ENCODE measurements at places on chromosomes 13 and 19.

DNA sequence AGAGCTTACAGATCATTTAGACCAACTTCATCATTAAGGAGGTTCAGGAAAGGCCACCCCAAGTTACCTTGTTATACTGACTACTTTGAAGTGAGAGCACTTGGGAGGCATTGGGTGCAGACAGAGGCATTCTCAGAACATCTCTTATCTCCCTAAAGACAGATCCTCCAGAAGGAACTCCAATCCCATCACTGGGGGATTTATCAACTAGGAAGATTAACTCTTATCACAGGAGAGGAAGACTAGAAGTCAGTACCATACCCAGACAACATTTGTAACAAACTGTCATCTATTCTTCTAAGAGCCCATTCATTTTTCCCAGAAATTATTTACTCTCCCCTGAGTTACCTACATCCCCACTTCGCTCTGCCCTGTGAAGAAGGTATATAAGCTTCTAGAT lies 5.8 kb upstream of the RFXAP start:
- DNase-seq: no peak

DNA sequence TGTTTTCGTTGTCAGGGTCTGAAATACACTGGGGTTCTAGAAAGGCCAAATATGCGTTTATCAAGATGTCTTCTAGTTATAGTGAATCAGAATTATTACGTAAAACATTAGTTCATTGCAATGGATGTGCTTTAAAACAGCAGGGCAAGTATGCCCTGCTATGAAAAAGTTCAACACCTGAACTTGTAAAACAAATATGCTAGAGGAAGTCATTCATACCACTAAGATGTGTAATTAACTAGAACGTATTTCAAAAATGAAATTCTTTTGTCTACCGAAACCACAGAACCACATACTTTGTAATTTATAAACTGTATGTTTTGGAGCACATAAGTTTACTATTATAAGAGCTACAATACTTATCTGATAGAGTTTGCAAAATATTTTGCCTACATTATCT lies 266.2 kb downstream of the KCTD12 start:
- no peak for DNase-seq

DNA sequence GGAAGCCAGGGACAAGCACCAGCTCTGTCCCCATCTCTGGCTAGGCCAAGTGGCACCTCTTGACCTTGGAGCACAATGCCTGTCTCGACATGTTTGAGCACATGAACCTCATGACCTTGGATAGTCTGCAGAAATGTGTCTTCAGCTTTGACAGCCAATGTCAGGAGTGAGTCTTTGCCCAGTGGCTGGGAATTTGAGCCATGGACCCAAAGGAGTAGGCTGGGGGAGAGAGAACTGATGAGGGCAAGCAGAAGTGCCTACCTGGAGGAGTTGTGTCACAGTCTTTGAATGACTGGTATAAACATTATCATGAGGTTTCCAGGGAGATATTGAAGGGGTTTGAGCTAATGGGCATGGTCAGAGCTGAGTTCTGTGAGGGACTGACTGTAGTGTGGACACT lies 6.7 kb upstream of the CYP4F12 start:
- no peak for DNase-seq

- DNase-seq: no peak
Measured at GRCh38 chr19:33661336-33661735, 39.6 kb downstream of the CHST8 start.

DNA sequence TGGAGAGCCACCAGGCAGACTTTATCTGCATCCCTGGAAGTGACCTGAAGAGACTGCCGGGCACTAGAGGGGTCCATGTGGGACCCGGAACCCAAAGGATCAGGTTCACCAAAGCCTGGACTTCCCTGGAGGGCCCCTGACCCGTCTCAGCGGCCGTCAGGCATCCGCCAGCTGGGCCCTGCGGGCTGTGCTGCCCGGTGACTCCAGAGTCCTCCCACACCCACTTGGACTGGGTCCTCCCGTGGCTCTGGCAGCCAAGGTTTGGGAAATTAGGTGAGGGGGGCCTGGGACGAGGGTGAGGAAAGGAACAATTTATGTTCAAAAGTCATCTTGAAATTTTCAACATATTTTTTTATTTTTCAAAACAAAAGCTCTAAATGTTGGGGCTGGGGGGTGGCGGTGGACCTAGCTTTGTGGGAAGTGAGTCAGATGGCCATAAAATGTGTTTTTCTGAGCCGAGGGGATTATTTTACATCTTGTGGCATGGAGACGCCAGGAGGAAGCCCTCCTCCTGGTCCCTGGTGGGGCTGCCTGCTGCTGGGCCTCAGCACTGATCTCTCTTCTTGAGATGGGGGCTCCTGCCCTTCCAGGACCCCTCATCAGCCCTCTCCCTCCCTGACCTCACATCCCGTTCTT lies 20.2 kb downstream of the CEBPA start:
- DNase-seq: no peak

Measured in iPS DF 6.9 (cell line).